CD4-positive, alpha-beta T cell treated with Interleukin-21 for 1 hour (primary cell): ENCODE measurements at places on chromosomes 3 and 15.

DNA sequence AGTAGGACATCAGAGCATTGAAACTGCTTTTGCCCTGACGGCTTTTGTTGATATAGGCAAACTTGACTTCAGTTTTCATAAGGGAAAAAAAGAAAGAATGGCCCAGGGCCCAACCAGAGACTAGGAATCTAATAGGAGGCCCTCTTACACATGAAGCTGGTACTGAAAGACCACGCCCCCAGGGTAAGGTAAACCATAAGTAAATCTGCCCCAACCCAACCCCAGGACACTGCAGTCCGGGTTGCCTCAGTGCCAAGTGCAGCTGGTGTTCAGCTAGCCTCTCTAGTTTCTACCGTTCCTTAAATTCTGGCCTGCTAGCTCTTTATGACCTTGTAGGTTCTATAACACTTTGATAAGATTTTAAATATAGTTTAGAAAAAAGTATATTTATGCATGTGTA, 136.7 kb downstream of the AQP9 start:
- DNase-seq: no peak

- no peak for DNase-seq
Observed at GRCh38 chr15:79582650-79583049, 150.5 kb downstream of the MINAR1 start.

- DNase-seq: no peak
Observed at GRCh38 chr15:96327155-96327741, 3.3 kb upstream of the NR2F2 start.

DNA sequence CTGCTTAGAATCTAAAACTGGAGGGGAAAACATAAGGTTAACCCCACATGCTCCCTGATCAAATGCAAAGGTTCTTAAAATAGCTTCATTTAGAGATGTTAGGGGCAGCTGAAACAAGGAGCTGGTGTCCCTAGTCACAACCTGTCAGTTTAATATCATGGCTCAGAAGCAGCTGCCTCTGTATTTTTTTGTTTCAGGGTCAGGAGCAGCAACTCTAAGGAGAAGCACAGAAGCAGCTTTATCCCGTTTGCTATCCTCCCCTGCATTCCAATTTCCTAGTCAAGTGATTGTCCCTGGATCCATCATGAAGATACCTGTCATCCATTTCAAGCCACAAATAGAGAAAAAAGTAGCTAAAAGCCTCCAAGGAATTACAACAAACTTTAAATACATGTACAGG, 4.1 kb downstream of the FILIP1L start:
- no peak for DNase-seq

DNA sequence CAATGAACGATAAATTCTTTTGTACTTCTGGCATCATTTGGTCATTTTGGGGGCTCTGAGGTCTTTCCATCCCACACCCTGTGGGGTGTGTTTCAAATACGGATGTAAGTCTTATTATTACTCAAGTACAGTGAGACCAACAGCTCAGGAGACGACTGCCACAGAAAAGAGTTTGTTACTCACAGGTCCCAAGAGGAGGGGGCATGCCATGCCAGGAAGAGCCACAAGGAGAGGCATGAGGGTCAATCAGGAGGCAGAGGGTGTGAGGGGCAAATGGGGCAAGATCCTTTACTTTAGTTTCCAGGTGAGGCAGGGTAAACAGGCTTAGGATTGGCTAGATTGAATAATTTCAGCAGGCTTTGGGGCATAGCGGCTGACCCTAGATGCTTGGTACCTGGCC, 21.6 kb downstream of the TRH start:
- no peak for DNase-seq

DNA sequence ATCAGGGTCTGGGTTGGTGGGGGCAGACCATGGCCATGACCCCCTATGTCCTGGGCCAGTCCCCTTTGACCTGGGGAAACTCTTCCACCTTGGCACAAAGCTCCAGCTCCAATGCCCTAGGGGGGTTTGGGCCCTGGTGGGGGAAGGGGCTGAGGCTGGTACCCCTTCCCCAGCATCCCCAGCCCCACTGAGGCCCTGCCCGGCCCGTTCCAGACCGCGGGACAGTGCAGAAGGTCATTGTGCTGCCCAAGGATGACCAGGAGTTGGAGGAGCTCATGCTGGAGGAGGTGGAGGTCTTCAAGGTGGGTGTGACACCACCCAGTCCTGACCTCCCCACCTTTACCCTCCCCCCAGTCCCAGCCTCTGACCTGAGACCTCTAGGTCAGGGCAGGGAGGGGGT, 6.2 kb upstream of the GNAT1 start:
- no peak for DNase-seq

DNA sequence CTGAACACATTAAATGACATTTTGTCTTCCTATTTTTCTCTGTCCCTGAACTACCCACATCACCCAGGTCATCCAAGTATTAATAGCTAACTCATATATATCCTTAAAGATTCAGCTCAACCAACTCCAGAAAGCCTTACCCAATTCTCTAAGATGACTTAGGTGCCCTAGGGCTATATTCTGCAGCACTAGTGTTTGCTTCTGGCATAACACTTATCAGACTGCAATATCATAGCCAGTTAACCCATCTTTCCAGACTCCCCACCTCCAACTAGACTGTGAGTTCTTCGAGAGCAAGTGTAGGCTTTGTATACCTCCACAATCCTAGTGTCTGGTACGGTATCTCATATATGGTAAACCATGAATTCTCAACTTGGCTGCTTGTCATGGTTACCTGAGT, 50.7 kb downstream of the SST start:
- DNase-seq: no peak

DNA sequence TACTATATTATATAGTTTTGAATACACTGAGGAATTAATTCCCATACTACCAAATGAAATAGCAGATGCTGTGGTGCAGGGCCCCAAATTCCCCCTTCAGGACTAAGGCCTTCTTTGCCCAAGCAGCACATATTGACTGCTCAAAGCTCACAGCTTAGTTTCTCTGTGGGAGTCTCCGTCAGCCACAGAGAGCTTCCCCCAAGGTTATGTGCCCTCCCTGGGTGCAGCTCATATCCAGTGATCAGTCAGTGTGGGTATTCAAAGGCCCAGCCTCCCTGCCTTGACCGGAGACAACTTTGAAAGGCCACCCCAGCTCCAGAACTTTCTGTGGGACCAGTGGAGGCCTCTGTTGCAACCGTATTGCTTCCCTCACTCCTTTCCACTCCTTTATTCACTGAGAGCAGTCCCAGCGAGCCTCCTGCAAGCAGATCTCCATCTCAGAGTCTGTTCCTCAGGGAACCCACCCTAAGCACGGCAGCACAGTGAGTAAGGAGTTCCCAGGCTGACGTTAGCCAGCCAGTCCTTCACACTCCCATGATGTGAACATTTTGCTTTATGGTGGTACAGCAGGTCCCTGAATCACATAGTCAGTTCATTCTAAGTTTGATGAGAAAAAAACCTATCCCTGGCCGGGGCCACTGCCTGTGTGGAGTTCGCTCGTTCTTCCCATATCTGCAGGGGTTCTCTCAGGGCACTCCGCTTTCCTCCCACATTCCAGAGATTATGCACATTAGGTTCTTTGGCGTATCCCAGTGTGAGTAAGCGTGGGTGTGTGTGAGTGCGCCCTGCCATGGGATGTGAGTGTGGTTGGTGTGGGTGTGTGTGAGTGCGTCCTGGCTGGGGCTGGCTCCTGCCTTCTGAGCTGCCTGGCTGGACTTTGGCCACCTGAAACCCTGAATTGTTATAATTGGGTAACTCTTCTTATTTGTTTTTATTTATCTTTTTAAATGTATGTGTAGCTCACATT, 64.4 kb upstream of the PPARG start:
- DNase-seq: no peak

DNA sequence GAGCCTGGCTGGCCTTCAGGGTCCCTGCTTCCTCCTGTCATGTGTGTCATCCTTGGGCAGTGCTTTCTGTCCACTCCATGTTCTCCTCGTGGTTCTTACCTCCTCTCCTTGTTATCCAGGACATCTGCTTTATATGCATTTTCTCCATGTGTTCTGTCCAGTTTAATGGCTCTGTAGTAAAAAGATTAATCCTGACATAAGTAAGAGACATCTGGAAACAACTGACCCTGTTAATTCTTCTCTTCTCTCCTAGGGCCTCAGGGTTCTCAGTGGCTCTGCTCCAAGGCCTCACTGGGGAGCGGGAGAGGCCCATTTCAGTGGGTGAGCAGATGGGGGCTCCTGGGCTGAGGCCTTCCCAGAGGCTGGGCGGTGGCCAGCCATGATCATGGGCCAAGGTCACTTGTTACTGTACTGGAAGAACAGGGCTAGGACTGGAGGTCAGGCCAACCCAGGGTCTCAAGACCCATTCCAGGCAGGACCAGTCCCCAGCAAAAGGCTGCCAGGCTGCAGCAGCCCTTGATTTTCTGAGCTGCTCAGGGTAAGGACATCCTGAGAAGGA, 20.2 kb upstream of the CDCP1 start:
- no peak for DNase-seq

DNA sequence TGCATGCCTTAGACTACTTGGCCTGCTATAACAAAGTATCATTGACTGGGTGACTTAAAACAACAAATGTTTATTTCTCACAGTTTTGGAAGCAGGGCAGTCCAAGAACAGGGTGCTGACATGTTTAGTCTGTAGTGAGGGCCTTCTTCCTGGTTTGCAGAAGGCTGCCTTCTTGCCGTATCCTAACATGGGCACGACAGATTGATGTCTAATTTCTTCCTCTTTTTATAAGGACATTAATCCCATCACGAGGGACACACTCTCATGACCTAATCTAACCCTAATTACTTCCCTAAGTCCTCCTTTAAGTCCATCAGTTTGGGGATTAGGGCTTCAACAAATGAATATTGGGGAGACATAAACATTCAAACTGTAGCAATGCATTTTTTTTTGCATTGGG, 10.9 kb upstream of the GOLGA8B start:
- no peak for DNase-seq

GRCh38 chr3:124246949-124247348, 255.0 kb upstream of the ROPN1 start:
- DNase-seq: no peak

DNA sequence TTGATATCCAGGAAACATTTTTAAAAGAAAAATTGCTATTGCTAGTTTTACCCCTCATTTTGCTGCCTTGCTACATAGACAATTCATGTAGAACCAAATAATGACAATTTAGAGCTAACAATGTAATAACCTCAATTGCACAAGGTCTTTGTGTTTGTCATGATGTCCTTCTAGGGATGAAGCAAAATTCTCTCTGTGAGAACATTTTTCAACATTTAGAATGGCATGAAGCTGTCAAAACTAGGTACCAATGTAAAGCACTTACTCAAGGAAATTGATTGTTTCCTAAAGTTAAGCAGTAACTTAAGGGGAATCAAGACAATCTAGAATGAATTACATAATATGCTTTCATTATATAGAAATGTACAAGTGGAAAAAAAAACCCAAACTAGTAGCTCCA, 7.9 kb upstream of the FGF7 start:
- DNase-seq: no peak

DNA sequence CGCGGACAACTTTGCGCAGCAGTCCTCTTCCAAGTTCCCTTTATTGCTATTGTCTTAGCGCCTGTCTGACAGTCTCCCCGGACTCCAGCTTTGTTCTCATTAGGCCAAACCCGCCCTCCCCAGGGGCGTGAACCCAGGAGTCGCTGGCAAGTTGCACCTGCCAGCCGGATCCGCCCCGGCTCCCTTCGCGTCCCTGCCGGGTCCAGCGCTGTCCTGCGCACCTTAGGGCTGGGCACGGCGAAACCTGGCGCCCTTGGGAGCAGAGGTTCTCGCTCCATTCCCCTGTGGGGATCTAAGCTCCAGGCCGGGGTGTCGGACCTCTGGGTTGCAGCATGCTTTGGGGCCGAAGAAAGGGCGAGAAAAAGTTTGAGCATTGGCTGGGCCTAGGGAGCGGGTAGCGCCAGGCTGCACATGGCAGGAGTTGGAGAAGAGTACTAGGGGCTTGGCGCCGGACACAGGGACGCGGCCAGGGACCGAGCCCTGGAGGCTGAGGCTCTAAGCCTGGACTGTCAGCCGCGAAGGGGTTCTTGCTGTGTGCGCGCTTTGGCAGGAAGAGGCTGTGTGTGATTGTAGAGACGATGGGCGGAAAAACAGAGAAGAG, 335.1 kb upstream of the THRB start:
- no peak for DNase-seq

GRCh38 chr3:11668243-11669235, 24.8 kb upstream of the VGLL4 start:
- no peak for DNase-seq

GRCh38 chr3:113685956-113686721, 10.3 kb downstream of the USF3 start:
- DNase-seq: no peak

DNA sequence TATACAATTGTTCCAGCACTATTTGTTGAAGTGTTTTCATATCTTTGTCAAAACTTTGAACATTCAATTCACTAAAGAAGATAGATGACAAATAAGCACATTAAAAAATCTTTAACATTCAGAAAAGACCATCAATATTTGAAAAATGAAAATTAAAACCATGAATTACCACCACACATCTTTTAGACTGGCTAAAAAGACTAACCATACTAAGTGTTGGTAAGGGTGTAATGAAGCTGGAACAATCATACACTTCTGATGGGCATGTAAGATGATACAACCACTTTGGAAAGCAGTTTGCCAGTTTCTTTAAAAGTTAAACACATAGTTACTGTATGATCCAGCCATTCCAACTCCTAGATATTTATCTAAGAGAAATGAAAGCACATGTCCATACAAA, 33.7 kb downstream of the LARP6 start:
- no peak for DNase-seq

GRCh38 chr3:169772305-169772896, 795 bp upstream of the MYNN start:
- DNase-seq: no peak

DNA sequence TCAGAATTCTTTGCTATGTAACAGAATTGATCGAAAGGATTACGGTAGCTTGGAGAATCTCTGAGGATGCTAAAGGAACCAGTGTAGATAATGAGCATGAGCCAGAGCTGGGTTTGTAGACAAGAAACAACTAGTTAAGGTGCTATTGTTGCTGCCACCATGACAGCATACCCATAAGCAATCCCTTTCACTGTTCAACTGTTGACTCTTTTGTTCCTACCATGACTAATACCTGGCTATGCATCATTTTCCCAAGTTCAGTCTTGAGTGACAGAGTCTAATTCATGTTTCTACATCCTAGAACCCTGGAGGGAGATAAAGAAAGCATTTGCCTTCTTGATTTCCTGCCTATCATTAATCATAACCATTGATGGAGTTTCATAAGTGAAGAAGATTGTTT, 600.3 kb downstream of the OTOL1 start:
- DNase-seq: no peak

DNA sequence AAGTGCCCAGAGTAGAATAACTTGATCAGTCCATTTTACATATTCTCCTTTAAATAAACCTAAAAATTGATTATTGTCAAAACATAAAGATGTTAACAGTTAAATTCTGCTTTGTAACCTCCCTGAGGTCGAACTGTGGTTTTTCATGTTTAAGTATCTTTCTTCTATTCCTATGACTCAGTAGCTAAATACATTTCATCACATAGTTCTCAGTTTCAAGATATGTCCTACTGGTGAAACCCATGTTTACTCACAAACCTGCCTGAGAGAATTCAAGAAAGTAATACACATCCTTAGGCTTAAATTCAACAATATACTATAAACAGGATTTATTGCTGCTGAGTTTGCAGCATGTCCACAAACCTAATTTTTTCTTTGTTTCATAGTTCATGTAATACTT, 692.9 kb downstream of the ZPLD1 start:
- no peak for DNase-seq
